ENCODE measurements at places on chromosomes 5 and 9.

DNA sequence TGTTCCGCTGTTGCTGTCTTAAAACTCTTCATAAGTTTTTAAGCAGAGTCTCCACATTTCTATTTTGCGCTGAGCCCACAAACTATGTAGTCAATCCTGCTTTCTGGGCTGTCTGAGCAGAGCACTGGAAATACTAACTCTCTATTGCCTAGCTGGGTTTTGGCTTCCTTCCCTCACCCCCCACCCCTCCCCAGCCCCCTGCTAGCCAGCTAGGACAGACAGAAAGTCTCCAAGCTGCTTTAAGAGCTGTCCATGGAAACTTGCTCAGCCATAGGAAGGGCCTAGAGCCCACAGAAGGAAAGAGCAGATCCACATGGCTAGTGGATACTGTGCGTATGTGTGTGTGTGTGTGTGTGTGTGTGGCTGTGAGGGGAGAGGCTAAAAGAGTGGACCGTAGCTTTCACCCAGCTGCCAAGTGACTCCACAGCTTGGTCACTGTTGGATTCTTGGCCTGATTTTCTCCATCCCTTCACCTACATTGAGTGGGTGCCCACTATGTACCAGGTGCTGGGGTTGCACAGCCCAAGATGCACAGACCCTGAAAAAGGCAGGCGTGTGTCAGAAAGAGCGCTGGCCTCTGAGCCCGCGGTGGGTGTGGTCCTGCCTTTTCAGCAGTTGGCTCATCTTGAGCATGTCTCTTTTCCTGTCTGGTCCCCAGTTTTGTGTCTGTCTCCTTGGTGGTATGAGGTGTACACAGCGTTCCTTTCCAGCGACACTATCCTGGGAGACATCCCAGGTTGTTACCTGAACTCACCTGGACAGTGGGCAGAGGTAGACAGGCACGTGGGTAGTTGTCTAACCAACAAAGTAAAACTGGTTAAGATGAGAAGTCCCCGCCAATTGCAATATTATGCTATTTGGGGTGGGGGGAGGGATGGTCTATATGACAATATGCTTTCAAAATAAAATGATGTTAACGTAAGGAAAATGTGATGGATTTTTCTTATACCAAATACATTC is 5.4 kb upstream of the NKX2-5 start:
- no peak for DNase-seq

- DNase-seq, result no peak
Observed at GRCh38 chr5:170632266-170632984, 128.6 kb downstream of the KCNIP1 start.

GRCh38 chr9:76323490-76323889 is 70.7 kb downstream of the RFK start:
- DNase-seq, result no peak

- no peak for DNase-seq
Observed at GRCh38 chr5:178210073-178210535, 5.8 kb downstream of the HNRNPAB start.

DNA sequence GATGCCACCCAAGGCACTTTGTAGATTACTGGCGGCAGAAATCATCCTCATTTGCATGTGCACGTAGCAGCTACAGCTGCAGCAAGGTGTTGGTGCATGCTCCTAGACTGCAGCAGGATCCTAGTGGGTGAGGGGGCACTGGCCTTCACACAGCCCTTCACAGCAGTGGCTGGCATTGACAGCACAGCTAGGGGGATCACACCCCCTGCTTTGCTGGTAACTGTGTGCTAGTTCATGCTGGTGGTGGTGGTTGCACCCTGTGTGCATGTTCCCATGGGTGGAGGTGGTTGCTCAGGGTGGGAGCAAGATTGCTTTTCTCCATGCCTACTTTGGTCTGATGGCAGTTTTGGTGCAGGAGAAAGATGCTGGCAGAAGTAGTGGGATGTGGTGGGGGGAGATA is 1695.1 kb upstream of the CDH6 start:
- no peak for DNase-seq

DNA sequence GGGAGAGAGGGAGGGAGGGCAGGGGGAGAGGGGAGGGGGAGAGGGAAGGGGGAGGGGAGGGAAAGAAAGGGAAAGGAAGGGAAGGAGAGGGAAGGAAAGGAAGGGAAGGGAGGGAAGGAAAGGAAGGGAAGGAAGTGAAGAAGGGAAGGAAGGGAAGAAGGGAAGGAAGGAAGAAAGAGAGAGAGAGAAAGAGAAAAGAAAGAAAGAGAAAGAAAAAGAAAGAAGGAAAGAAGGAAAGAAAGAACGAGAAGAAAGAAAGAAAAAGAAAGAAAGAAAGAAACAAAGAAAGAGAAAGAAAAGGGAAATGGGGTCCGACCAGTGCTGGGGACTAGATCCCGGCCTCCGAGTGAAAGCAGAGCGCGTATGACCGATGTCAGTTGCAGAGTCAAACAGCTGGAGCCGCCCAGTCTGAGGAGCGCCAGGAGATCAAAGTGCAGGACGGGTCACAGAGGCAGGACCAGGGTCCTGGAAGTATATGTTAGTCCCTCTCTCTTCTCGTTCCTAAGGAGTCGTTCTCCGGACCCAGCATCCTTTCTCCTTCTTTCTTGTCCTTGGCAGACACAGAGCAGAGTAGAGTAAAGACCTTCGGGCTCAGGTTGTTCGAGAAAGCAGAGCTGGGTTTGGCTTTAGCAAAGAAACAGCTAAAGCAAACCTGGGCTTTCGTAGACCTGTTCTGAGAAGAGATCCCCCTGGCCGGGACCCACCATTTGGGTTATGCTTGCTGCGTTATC is 305.4 kb upstream of the MSX2 start:
- no peak for DNase-seq

DNA sequence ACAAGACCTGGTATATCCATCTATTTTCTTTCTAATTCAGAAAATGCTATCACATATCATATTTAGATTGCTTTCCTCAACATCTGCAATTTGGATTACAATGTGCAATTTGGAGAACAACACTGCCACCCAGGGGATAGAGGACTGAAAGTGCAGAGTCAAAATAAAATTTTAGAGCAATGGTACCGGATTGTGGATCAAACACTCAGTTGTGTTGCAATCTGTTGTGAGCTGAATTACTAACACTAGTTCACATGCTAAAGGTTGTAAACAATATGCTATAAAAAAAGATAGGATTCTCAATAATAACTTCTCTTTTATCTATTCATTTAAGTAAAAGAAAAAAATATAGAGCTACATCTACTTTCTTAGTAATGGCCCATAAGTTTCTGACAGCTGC is 11.9 kb upstream of the SRFBP1 start:
- no peak for DNase-seq

GRCh38 chr5:177356746-177357145 is 978 bp upstream of the RGS14 start:
- DNase-seq, result no peak

DNA sequence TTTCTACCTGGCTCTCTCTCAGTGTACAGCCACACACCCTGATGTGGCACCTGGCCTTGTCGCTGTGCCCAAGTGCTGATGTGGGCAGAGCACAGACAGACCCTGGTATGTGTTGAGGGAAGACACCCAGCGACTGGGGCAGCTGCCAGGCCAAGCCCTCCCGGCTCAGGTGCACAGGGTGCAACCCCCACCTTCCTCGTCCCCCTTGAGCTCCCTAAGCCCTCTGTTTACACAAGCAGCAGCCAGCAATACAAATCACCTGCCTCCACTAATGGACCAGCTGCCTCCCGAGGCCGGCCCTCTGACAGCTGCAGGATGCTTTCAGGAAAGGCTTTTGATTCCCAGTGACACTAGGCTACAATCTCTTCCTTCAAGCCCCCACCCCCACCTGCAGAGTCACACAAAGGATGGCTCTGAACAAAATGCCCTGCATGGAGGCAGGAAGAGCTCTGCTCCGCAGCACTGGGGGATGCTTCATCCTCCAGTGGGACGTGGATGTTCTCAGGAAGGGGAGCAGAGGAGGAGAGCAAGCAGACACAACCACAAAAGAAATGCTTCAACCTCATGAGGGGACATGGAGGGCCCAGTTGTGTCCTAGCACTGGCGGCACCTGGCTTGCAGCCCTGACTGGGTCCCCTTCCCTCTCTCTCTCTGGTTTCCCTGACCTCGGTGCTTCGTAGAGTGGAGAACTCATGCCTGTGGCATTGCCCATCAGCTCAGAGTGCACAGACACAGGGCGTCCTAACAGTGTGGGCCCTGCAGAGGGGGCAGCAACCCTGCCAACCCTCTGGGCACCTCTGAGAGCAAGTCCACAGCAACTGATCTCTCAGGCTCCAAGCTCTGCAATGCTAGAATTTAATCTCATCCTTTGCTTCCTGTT is 140.8 kb downstream of the BARX1 start:
- no peak for DNase-seq

GRCh38 chr5:68884144-68884754 is 209.6 kb upstream of the SLC30A5 start:
- no peak for DNase-seq

DNA sequence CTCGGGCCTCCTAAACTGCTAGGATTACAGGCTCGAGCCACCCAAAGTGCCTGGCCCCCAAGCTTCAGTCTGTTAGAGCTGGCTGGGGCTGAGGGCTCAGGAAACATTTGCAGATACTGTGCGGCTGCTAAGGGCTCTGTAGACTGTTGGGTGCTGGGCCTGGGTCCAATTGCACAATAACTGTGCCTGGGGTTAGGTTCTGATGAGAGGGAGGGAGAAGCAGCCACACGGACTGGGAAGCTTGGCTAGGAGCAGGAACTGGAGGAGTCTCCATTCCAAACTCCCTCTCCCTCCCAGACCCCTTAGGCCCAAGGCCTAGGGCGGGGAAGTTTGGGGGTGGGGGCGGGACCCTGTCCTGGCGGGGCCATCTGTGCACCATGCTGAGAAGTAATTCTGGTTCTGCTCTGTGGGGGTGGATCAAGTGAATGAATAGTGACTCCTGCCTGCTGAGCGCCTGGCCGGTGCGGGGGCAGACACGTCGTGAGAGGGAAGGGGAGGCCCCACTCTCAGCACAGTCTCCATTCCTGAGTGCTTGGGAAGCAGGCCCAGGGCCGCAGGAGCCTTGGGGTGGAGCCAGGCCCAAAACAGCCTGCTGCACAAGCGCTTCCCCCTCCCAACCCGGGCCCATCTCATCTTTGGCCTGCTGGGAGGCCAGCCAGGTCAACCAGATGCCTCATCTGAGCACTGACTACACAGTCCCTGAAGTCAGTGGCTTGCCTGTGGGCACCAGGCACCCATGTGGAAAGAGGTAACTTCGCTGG is 1.5 kb downstream of the ASS1 start:
- no peak for DNase-seq

DNA sequence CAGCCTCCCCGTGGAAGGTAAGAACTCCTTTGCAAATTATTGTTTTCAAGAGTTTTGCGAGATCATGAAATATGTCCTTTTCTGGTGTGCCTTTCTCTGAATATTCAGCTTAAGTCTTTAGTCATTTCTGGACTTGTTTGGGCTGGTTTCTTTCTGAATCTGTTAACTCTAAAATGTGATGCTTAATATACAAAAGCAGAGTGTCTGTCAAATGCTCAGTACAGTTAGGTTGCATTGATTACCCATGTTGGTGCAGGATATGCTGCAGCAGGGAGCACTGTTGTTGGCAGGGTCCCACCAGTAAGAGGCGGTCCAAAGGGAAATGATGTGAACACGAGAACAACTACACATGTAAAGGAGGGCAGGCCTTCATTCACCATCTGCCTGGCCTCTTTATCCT is 47.7 kb downstream of the SPTAN1 start:
- no peak for DNase-seq

GRCh38 chr9:110095776-110096175 is 112.2 kb downstream of the C9orf152 start:
- no peak for DNase-seq

DNA sequence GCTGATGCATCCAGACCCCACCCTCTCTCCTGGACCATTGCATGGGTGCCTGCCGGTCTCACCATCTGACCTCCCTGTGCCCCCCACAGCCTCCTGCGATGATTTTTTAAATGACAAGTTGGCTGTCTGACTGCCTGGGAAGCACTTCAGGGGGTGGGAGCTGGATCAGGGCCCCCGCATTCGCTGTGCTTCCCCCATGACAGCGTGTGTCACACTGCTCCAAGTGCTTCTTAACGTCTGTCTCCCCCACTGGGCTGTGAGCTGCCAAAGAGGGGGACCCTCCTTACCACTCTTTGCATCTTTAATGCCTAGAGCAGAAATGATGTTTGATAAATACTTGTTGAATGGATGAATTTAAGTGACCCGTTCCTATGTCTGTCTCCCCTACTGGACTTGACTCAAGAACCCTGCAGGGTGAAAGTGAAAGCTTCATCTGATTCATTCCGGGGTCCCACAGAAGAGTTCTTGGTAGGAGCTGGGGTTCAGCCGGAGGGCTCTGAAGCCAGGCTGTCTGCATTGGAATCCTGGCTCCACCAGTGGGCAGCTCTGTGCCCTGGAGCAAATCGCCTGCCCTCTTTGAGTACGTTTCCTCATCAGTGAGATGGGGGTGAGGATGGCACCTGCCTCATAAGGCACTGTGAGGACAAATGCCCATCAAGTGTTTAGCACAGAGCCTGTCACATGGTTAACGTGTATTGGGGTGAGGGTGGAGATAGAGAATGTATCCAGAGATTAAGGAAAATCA is 7.6 kb upstream of the EGR1 start:
- no peak for DNase-seq

- DNase-seq, result no peak
Observed at GRCh38 chr5:154780128-154780527, 25.0 kb downstream of the LARP1 start.

GRCh38 chr5:123611406-123611709 is 99.4 kb downstream of the CSNK1G3 start:
- no peak for DNase-seq

DNA sequence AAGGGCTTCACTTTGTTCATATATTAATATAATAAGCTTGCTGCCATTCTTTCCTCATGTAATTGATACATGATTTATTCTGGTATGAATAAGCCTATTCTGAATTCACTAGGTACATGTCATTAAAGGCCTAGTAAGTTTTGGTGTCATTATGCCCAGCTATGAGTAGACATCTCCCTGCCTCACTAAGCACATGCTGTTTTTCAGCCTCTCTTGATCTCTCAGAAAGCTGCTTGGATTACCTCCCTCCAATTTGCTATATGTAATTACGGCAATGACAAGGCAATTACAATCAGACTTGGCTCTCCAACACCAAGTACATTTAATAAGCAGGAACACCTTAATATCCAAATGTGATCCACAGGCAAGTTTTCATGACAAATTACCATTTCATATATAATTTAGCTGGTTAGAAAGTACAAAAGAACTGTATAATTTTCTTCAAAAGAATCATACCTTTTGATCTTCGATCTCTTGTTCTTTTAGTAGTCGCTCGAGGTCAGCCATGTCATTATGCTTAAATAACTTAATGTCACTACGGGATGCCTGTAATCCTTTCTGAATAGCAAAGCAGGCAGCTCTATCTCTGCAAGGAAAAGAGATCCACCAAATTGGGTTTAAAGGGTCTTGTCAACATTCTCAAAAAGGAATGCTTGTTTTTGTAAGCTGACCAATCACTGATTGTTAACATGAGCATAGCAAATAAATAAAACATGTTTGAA is 56.3 kb downstream of the SPTLC1 start:
- DNase-seq, result no peak
